LHCN-M2 (cell line): ENCODE measurements at places on chromosomes 4 and X. TPM values are rescaled to one million over a fixed set of nuclear protein-coding genes. Genes with fewer than 3 reads are reported as not detected.

DNA sequence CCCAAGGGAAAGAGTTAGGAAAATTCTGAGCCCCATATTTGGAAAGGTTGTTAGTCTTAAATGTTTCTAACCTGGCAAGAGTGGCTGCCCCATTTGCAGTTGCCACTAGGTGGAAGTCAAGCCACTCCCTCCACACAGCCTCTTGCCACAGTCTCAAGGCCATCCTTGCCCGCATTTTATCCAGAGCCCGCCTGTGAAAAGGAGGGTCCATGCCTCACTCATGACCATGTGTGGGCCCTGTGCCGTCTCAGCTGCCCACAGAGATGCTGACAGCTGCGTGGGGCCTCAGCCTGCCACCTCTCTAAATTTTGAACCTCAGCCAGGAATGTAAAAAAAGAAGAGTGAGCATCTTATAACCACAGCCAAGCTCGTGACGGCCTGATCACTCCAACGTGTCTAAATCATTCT, 201.5 kb upstream of the FAM241A start:
- peak; percentile 53 for DNase-seq

DNA sequence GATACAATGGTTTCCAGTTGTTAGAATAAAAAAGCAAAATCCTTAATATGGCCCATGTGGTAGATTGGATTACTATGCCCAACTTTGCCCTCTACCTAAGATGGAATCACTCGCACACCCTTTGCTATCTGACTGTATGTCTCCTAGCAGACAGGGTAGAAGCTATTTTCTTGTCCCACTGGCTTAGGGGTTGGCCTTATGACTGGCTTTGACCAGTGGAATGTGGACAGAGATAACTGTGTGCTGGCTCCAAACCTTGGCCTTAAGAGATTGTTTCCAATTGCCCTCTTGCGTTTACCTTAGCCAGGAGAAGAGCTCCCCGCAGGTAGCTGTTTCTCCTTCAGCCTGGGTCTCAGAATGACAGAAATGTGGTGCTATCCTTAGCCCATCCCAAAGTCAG, 355.9 kb downstream of the BCOR start:
- no peak for DNase-seq

DNA sequence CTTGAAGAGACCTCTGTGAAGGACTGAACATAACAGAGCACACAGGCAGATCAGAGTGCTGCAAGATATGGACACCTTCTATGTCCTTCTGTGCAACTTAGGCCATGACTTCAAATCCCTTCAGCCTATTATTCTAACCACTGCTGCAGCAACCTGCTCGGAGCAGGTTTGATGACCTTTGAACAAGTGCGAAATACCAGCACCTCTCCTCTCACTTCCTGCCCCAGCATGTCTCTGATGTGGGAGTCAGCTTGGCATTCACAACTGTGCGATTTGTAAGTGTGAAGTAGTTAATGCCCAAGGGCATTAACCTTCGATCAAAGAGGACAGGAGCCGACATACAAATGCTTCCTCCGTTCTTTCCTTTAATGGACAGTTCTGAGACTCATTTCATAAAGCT, 1.6 kb upstream of the EXOC1 start:
- no peak for DNase-seq

DNA sequence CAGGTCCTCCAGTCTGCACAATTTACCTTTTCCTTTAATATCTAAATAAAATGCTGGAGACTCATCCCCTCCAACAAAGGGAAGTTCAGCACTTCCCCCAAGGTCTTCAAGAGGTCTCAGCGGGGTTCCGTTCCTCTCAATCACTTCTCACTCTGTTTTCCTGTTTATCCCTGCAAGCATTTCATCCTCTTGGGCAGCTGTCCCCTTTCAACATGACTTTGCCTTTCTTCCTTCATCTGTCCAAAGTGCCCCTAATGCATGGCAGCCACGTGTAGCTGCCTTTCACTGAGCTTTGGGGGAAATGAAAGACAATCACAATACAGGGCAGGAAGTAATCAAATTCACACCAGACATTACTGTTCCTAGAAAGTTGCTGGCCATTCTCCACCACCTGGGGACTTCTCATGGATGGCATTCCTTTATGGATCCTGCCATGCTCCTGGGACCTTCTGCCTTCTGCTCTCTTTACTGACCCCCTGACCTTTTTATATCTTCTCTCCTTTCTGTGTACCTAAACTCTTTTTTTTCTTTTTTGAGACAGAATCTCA, 79.7 kb upstream of the USP9X start:
- no peak for DNase-seq

DNA sequence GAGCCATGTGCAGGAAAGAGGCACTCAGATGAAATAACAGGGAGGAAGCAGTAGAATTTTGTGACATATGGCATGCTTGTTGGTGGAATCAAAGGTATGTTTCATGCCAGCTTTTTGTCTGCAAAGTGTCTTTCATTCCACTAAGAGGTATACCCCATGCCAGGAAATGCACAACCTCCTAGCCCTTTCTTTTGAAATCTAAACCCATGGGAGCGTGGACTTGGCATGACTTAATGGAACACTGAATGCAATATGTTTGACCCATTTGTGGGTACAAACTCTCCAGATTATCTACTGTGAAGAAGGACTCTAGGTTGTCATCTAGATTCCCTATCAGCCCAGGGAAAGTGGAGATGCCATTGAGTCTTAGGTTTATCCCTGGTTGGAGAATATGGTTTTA, 338.3 kb upstream of the TEX13C start:
- DNase-seq: no peak

Gene MAGEA11
- total RNA-seq: not detected in 2 replicates

DNA sequence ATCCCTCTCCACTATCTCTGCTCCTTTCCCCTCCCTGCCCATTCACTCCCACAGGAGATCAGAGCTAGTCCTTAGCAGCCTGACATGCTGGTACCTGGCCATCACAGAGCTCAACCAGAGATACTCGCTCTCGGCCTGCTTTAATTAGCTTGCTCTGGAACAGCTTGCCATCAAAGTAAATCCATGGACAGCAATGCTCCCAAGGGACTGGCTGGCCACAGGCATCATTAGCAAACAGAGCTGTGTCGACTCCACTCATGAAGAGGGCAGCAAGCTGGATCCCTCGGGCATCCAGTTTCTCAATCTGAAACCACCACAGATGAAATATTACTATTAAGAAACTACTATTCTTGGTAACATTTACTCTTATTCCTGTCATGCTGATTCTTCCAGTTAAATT, 43.4 kb upstream of the PHF8 start:
- peak; percentile 20 for DNase-seq

DNA sequence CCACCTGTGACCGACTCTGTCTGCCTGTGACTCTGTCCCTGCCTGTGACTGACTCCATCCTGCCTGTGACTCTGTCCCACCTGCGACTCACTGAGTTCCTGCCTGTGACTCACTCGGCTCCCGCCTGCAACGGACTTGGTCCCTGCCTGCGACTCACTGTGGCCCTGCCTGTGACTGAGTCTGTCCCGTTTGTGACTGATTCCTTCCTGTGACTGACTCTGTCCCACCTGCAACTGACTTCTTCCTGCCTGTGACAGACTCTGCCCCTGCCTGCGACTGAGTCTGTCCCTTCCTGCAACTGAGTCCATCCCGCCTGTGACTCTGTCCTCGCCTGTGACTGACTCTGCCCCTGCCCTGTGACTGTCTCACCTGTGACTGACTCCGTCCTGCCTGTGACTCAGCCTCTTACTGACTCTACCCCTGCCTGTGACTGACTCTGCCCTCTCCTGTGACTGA, 9.6 kb upstream of the UVSSA start:
- DNase-seq: no peak

DNA sequence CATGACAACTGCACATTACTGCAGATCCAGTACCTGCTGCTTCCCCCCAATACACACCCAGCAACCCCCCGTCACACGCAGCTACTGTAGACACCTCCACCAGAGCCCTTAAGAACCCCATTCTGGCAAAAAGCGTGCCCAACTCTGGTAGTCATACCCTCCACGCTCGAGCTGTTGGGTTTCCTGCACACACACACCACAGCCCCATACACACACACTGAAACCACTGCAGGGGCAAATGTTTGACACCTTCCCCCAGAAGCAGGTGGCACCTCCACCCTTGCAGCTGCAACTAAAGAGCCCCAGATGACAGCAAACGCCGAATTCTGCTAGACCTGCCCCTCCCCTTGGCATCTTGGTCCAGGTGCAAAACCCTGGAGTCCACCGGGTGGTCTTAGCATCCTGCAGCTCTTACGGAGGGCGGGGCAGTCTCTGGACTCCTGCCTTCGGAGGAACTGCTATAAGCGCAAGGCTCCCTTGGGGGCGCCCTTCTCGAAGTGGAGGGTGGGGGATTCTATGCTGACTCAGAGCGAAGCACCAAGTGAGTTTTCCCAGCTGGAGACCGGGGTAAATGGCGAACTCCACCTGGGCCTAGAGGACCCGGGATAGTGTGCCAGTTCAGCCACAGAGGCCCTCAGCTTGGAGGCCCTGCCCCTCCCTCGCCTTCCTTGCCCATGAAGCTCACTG, 1.5 kb downstream of the FRMPD3 start:
- no peak for DNase-seq

- DNase-seq: no peak
Observed at GRCh38 chr4:83195269-83195668, 80.7 kb upstream of the PLAC8 start.

GRCh38 chr4:16194214-16194613, 32.1 kb downstream of the TAPT1 start:
- DNase-seq: peak; percentile 36

Gene AADAT
- 9.0 and 9.3 TPM in 2 replicates for total RNA-seq

GRCh38 chr4:125828346-125828745, 513.6 kb downstream of the FAT4 start:
- no peak for DNase-seq

GRCh38 chr4:110640576-110640975, 17.7 kb upstream of the PITX2 start:
- DNase-seq: no peak

- peak; percentile 72 for DNase-seq
Observed at GRCh38 chrX:39577985-39578869, 519.5 kb downstream of the BCOR start.

Gene NHS
- 0.23 and 0.38 TPM in 2 replicates for total RNA-seq
